ENCODE measurements at places on chromosomes 6 and 20.
A peak's percentile ranks its signal among the peaks of the same experiment; 100 is the strongest.

DNA sequence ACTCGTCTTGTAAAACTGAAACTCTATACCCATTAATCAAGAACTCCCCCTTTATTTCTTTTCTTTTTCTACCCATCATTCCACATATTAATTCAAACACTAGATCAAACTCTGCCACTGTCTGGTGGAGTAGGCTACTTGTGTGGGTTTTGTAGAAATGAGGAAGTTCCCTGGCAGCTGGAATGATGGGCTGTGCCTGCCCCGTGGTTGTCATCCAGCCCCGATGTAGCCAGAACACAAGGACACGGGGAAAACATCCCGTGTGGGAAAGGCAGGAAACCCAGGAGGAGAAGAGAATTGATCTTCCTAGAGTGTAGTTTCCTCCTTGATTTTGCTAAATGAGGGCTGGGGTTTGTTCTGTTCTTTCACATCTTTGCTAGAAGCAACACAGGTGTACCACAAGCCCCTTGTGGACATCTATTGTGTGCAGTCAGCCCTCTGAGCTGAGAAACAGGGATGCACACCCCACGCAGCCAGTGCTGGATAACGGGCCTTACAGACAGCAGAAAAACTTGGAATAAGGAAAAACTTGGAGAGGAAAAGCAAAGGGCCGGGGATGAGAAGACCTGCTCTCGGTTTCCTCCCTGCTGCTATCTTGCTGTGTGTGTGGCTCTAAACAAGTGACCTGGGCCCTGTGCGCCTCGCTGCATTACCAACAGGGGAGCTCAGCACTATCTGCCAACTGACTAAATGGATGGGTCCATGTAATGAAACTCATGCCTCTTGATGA lies 88.0 kb downstream of the SCML4 start:
- no peak for DNase-seq

GRCh38 chr6:56764081-56764566 lies 121.4 kb upstream of the DST start:
- DNase-seq: no peak

GRCh38 chr6:166176106-166176505 lies 8.5 kb upstream of the TBXT start:
- DNase-seq: no peak

DNA sequence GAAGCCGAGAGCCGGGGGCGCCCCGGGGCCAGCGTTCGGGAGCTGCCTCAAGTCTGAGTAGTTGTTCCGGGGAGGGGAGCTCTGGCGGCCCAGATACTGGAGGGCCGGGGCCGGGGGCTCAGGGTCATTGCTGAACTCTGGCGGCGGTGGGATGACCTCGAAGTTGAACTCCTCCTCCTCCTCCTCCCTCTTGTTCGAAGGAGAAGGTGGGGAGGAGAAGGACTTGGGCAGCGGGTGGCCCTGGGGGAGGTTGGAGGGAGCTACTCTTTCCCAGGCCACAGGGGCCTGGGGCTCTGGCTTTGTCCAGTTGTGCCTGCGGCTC lies 37.7 kb downstream of the C6orf132 start:
- no peak for DNase-seq

DNA sequence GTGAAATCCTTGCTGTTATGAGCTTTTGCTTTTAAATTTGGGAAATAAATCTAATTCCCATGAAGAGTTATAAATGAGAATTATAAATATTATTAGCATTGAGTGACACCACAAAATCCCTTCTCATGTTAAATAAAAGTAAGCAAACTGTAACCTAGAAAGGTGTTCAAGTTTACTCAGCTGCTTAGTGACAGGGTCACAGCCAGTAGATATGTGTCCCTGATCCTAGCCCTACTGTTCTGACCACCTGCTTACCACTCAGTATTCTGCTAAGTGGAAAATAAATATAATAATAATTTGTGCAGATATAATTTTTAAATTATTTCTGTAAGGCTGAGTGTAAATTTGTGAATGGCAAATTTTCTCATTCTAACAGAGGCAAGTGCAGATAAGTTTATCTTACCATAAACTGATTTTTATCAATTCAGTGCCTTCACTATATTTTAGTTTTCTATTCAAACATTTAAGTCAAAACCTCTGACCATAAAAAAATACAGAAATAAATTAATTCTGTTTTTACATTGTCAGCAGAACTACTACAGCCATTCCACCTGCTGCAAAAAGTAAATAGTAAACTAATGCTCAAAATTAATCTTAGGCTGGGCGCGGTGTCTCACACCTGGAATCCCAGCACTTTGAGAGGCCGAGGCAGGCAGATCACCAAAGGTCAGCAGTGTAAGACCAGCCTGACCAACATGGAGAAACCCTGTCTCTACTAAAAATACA lies 118.2 kb downstream of the TENT5A start:
- peak; percentile 45 for DNase-seq

DNA sequence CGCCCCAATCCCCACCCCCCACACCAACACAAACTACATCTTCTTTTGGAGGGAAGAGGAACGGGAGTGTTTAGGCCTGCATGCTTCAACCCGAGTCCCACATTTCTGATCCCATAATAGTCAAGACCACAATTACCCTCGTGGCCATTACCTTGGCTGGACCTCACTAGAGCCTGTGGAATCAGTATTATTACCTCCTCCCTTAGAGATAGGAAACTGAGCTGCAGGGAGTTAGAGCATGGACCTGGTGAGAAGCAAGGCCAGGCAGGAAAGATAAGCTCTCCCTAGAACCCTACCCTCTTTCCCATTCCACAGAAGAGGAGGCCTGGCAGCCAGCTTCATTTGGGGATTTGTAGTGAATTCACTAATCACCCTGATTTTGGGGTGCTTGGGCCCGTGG lies 74.1 kb downstream of the NCR2 start:
- no peak for DNase-seq

DNA sequence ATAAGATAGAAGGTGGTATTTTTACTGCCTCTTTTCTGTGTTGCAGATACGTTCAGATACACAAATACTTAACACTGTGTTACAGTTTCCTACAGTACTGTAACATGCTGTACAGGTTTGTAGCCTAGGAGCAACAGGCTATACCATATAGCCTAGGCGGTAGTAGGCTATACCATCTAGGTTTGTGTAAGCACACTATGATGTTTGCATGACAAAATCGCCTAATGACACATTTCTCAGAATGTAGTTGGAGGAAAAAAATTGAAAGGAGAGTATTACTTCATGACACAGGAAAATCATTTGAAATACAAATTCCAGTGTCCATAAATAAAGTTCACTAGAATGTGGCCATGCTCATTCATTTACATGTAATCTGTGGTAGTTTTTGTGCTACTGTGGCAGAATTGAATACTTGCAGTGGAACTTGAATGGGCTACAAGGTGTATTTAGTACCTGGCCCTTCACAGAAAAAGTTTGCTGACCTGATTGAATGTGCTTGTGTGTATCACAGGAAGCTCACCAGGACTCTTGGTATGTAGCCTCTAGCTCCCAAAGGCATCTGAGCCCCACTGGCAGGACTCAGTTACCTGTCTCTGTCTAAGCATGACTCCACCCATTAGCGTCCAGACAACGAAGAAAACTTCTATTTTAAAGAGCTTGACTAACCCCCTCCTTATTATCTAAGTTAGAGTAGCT lies 18.8 kb downstream of the TOP1 start:
- DNase-seq: no peak

- no peak for DNase-seq
These were observed 535.1 kb downstream of the UTRN start for GRCh38 chr6:144820270-144820669.

DNA sequence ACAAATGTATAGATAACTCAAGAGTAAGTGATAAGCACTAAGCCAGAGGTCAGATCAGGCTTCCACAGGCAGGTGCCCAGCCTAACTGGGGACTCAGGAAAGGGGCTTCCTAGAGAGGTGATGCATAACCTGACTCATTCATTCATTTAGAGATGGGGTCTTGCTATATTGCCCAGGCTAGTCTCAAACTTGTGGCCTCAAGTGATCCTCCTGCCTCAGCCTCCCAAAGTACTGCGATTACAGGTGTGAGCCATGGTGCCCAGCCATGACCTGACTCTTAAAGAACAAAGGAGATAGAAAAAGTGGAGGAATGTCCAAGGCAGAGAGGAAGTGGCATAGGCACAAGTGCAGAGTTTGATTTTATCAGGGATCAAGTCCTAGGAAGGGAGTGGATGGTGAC lies 41.9 kb downstream of the GJA10 start:
- DNase-seq: no peak

DNA sequence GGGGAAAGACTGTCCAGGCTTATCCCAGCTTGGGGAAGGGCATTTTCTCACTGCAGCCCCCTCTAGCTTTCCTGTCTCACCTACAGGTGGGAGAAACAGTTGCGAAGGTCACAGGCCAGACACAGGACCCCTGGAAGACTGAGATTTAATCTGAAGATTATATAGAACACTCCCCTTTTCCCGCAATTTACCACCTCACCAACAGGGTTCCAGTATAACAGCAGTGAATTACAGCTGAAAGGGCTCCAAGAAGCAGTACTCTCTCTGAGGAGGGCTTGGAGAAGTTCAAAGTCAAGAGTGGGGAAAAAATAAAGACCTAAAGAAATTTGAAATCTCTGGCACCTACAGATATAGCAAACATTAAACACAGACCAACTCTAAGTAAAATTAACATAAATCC lies 111.9 kb downstream of the ANKRD60 start:
- no peak for DNase-seq

Data from NCI-H2081 (cell line).